ENCODE measurements at places on chromosomes 11 and 22.

DNA sequence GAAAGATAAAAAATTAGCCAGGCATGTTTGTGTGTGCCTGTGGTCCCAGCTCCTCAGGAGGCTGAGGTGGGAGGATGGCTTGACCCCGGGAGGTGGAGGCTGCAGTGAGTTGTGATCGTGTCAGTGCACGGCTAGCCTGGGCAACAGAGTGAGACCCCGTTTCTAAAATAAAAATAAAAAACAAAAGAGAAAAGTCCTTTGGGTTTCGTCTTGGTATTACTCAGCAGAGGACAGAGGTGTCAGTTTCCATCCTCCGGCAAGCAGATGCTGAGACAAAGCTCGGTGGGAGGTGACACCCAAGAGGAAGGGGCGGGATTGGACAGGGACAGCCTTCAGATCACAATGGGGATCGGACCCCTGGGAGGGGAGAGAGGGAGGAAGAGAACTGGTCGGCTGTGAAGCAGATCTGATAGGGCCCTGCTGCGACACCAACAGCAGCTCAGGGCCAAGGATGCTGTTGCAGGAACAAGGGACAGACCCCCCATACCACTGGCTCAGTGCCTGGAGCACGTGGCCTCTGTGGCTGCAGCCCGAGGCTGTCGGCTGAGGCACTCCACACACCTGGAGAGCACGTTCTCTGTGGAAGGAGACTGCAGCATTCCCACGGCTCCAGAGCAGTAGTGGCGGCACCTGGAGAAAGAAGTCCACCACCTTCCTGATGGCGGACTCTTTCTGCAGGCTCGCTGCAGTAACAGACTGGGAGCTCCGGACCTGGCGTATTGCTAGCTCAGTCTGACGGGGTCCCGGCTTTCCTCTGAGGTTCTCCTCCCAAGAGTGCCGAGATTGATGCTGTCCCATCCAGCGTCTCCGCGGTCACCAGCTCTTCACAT is 5.2 kb upstream of the BID start:
- DNase-seq: no peak

- DNase-seq: no peak
These were observed 20.5 kb upstream of the HEPHL1 start for GRCh38 chr11:94000659-94001058.

DNA sequence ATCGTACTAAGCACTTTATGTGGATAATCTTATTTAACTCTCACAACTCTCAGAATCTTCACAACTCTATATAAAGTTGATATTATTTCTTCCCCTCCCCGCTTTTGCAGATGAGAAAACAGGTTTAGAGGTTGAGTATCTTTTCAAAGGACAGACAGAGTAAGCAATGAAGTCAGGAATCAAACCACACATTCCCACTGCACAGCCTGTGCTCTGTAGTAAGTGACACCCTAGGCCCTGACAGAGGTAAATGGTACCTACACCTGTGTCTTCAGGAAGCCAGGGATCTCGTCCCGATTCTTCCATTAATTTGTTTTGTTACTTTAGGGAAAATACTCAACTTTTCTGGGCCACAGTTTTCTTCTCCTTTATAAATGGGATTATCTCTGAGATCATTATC is 172.5 kb upstream of the MTMR2 start:
- DNase-seq: no peak

DNA sequence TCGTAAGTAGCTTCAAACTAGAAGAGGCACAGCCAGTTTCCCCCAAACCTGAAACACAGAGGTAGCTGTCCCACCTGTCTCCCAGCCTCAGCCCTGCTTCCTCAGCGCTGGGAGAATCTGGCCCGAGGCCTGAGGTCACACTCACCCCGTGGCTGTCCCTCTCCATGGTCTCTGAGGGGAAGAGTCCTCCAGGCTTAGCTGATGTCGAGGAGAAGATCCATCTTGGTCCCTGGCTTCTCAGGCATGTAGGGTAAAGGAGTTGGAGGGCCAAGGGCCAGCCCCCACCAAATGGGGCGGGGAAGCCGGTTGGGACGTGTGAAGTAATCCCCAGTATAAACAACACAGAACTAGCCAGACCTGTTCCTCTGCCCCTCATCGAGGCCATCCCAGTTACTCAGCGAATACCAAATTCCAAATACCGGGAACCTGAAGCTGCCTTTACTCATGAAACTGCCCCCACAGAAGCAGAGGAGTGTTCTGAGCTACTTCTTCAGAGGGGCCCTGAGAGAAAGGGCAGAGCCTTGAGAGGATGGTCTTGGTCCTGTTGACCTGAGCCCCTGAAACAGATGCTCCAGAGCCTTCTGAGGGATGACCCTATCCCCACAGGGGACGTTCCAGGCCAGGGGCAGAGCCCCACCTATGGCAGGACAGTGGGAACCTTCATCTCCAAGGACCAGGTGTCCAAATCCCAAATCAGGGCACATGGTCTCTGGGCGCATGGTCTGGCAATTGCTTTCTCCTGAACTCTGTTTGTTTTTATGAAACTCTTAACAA is at the start of gene TMPRSS13:
TMPRSS13 (minus strand) TSS at position 261 of the 774 bp plus-strand sequence; CDS start at position 166, 95 bp downstream.
- DNase-seq: no peak

GRCh38 chr11:1494650-1495049 is 8.1 kb upstream of the MOB2 start:
- DNase-seq: no peak

DNA sequence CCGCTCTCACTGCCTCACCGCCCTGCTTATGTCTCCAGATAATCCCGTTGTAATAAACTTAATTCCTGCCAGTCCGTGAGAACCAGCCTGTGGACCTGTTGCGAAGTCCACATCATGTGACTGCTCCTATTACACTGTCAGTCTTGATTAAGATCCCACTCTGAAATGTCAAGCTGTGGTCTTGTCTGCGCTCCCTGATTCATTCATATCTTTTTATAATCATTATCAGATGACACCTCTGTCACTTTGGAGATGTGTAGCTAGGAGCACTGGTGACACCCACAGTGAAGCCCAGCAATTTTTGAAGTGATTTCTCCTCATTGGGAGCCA is 377.3 kb downstream of the TBC1D22A start:
- no peak for DNase-seq

GRCh38 chr11:5684036-5684645 is 733 bp downstream of the TRIM5 start:
- DNase-seq: no peak

DNA sequence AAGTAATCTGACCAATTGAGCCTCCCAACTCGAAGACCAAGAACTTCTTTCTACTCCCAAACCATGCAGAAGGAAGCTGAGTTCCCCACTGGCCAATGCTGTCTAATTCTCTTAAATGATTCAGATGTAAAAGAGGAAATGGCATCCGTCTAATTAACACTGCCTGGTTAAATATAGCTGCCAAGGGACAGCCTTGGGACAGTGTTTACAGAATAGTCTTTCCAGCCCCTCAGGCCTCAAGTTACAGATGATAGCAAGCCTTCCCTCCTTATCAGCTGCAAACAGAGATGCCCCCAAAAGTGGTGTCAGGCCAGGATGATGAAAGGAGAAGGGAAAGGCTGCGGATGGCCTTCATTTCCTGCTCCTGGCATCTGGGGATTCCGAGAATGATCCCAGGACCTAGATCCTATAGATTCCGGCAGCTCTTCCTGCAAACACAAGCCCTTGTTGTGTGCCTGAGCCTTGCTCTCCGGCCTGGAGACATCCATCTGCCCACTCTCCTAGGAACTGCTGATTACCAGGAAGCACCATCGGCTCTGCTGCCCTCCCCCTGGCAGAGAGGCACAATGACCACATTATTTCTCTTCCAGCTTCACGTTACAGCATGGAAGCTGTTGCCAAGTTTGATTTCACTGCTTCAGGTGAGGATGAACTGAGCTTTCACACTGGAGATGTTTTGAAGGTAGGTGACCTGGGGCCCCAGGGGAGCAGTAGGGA is 13.5 kb upstream of the TMA7B start:
- no peak for DNase-seq

GRCh38 chr11:110435780-110436717 is 6.3 kb downstream of the FDX1 start:
- no peak for DNase-seq

DNA sequence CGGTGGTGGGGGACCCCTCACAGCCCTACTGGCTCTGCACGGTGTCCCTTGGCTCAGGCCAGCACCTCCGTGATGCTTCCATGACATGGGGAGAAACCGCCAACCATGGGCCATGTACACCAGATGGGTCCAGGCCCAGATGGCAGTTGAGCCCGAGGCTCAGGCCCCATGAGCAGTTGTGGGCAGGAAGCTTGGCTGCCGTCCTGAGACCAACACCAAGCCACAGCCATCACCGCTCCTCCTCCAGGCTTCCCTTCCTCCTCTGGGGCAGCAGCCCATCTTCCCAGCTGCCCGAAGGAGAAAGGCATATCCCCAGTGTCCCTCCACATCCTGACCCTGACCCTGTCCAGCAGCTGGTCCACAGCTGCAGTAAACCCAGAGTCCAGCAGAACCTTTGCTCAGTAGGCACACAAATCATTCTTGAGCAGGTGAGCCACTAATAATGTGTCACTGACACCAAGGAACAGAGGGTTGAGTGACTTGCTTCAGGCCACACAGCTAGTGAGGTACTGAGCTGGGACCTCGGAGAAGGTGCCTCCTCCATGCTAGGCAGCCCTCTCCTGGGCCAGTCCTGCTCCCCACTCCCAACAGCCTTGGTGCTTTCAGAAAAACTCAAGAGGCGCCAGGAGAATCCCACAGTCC is 204.9 kb downstream of the CTTN start:
- no peak for DNase-seq

GRCh38 chr11:47977623-47978022 is 2.7 kb upstream of the PTPRJ start:
- DNase-seq: no peak

DNA sequence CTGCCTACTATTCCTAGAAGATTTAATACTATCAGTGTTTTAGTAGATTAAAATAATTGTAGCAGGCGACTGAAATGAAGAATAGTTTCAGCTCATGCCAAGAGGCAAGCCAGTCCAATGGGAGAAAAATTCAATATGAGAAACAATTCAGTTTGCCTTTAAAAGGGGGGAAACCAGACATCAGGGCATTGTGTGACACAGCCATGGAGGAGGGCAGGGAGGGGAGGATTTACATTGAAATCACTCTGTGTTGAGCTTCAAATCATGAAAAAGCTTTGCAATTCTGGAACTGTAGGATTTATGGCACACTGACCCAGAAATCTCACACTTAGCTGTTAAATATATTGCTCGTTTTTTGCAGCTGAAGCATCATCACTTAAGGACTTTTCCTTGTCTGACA is 4.6 kb downstream of the SLC1A2 start:
- no peak for DNase-seq

DNA sequence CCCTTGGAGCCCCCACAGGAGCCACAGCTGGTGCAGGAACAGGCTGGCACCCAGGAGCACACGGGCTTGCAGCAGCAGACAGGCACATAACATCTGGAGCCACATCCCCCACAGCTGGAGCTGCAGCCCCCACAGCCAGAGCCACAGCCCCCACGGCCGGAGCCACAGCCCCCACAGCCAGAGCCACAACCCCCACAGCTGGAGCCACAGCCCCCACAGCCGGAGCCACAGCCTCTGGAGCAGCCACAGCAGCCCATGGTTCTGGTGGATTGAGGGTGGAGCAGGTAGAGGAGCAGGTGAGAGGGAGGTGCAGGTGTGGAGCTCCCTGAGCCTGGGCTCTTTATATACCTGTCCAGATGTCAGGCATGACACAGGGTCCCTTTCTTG is at the start of gene KRTAP5-2:
KRTAP5-2 (minus strand) TSS at position 301 of the 387 bp plus-strand sequence; CDS start at position 257, 44 bp downstream.
- no peak for DNase-seq

- DNase-seq: no peak
These were observed 114.9 kb upstream of the E2F8 start for GRCh38 chr11:19355601-19356000.

GRCh38 chr11:82960779-82961143 is 59.2 kb downstream of the DDIAS start:
- DNase-seq: no peak

DNA sequence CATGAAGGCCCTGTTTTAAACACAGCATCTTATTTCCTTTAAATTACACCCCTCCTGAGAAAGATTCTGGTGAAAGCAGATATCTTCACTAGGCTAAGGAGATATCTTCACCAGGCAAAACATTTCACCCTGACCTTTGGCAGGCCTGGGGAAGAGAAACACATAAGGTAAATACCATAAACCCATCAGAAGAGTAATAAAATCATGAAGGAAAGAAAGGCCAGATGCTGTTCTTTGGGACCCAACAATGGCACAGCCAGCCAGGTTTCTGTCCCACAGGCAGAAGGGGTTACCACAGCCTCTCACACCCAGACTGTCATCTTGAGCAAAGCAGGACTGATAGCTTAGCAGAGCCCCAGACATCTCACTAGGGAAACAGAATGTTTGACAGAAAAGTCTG is 125.4 kb downstream of the CCDC34 start:
- no peak for DNase-seq
